A549 treated with CpdA at 1 μM for 4 hours (cell line): ENCODE measurements at places on chromosomes 11 and 22. TPM values are rescaled to one million over a fixed set of nuclear protein-coding genes. Genes with fewer than 3 reads are reported as not detected.

CRYBB3 gene
- not detected in 5 replicates for total RNA-seq

SLC5A12 gene
- total RNA-seq: not detected in 5 replicates

FAM181B gene
- total RNA-seq: 0.04 to 0.08 TPM (median 0.05 TPM) in 3 of 5 replicates, not detected in the others

KRTAP5-2 gene
- not detected in 5 replicates for total RNA-seq

CSNK2A3 gene
- total RNA-seq: 1.4 to 1.8 TPM (median 1.5 TPM) in 5 replicates

SLC5A4 gene
- total RNA-seq: not detected in 5 replicates

LRRC74B gene
- 0.03 TPM in 1 of 5 replicates, not detected in the others for total RNA-seq

SLC22A9 gene
- not detected in 5 replicates for total RNA-seq

C22orf42 gene
- total RNA-seq: not detected in 5 replicates

NRIP3 gene
- total RNA-seq: 0.86 to 1.4 TPM (median 1.1 TPM) in 5 replicates

GTSE1 gene
- 28.8 to 34.6 TPM (median 32.0 TPM) in 5 replicates for total RNA-seq

PATE2 gene
- 0.02 TPM in 1 of 5 replicates, not detected in the others for total RNA-seq

RBMXL2 gene
- not detected in 5 replicates for total RNA-seq

TSPAN18 gene
- total RNA-seq: 1.9 to 2.8 TPM (median 2.4 TPM) in 5 replicates

IL17REL gene
- total RNA-seq: not detected in 5 replicates

MUC2 gene
- total RNA-seq: 0.09 to 0.54 TPM (median 0.21 TPM) in 5 replicates

PGM2L1 gene
- total RNA-seq: 7.8 to 13.6 TPM (median 13.0 TPM) in 5 replicates

WT1 gene
- 5.7 to 6.9 TPM (median 6.2 TPM) in 5 replicates for total RNA-seq

MRGPRF gene
- total RNA-seq: 0.07 to 0.10 TPM (median 0.08 TPM) in 4 of 5 replicates, not detected in the other

APOBEC3A gene
- 0.21 TPM in 1 of 5 replicates, not detected in the others for total RNA-seq

SULT4A1 gene
- total RNA-seq: not detected in 5 replicates

TSSK2 gene
- not detected in 5 replicates for total RNA-seq

CSKMT gene
- total RNA-seq: 11.7 to 17.3 TPM (median 13.5 TPM) in 5 replicates

CRYAB gene
- total RNA-seq: 4.1 to 11.8 TPM (median 5.7 TPM) in 5 replicates

LINC01488 gene
- total RNA-seq: not detected in 5 replicates
